ENCODE measurements at places on chromosomes 6 and 20.

DNA sequence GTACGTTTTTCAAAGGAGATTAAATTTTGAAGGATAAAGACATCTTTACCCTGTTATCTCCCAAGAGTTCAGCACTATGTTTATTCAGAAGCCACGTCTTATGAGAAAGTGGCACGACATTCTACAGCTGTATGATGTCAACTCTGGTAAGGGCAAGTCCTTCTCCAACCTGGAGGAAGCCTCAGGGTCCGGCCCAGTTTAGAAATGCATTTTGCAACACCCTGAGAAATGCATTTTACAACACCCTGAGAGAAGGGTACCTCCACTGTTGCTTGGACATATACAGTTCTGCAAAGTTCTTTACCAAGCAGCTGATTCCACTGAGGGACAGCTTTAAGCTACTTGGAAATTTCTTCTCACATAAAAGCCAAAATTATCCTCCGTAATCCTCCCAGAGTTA lies 17.5 kb downstream of the NAPB start:
- peaks cover 48% of the 10 kb centered on the region for H3K4me1 ChIP-seq
- no peak overlapping the region for H3K4me3 ChIP-seq
- H3K27me3 ChIP-seq: no peaks in the 10 kb centered on the region
- H3K27ac ChIP-seq: no peak overlapping the region
- no peak for DNase-seq

DNA sequence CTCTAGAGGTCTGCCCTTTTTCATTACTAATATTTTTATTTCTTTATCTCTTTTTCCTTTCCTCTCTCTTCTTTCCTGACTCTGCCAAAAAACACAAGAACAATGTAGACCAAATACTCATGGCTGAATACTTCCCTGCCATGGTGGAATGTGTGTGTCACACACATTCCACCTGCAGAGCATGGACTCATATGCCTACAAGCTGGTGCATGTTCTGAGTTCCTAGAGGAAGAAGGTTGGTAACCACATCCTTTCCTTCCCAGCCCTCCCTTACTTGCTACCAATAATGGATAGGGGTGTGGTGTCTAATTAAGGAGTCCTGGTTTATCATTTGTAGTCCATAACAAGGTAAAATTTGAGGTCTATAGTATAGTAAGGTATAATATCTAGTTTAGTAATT lies 15.2 kb upstream of the CST9L start:
- H3K27me3 ChIP-seq: peaks cover 6% of the 10 kb centered on the region
- H3K4me3 ChIP-seq: no peak overlapping the region
- no peak overlapping the region for H3K27ac ChIP-seq
- DNase-seq: no peak

DNA sequence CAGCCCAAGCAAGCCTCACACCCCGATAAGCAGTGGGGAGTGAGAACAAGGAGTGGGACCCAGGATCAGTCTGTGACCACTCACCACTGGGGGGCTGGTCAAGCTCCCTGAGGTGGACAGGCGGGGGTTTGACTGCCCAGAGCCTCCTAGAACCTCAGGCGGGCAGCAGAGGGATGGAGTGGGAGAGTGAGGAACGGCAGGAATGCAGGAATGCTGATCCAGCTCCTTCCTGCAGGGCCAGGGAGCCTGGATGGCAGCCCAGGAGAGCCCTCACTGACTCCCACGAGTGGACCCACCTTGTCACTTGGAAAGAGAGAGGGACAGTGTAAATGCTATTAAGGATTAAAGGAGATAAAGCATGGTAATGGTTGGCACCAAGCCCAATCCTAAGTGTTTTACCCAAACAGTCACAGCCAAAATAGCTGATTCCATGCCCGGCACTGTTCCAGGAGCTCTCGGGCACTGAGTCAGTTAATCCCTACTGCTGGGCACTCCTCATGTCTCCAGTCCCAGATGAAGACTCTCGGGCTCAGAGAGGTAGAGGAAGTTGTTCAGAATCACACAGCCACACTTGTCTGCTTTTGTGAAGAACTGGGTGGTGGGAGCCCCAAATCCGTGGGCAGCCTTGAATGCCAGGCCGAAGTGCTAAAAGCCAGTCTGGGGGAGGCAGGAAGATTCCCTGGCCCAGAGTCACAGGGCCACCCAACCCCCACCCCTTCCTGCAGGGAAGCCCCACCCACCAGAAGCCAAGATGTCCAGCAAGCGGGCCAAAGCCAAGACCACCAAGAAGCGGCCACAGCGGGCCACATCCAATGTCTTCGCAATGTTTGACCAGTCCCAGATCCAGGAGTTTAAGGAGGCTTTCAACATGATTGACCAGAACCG lies 3.1 kb downstream of the MYL9 start:
- peaks cover 26% of the 10 kb centered on the region for H3K27me3 ChIP-seq
- H3K36me3 ChIP-seq: no peaks in the 10 kb centered on the region
- no peak overlapping the region for H3K4me3 ChIP-seq
- no peaks in the 10 kb centered on the region for H3K4me1 ChIP-seq

DNA sequence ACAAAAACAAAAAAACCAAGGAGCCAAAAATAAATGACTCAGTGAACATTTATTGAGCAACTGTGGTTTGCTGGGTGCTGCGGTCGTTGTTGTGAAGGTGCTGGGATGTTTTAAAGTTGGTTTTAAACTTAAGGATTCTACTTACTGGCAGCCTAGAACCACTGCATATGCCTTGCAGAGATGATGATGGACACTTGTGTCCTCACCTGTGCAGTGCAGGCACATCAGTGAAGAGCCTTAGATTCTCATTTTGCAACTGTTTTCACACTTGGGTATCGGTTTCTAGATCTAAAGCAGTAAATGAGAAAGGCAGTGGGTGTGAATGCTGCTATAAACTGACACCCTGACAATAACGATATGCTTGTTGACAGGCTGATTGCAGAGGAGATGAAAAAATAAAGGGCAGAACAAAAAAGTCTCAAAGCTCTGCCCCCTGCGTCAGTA lies 68.8 kb downstream of the UTRN start:
- H3K4me3 ChIP-seq: no peak overlapping the region
- H3K27ac ChIP-seq: peak overlapping the region; percentile 26
- no peaks in the 10 kb centered on the region for H3K27me3 ChIP-seq
- DNase-seq: no peak
- H3K36me3 ChIP-seq: peaks cover 24% of the 10 kb centered on the region
- H3K4me1 ChIP-seq: peaks cover 65% of the 10 kb centered on the region

GRCh38 chr20:44188752-44189151 lies 1.8 kb upstream of the JPH2 start:
- H3K27ac ChIP-seq: no peak overlapping the region
- H3K4me1 ChIP-seq: peaks cover 4% of the 10 kb centered on the region
- H3K36me3 ChIP-seq: no peaks in the 10 kb centered on the region
- H3K4me3 ChIP-seq: no peak overlapping the region
- peaks cover 64% of the 10 kb centered on the region for H3K27me3 ChIP-seq
- no peak for DNase-seq

GRCh38 chr6:43828711-43829110 lies 58.7 kb downstream of the VEGFA start:
- H3K36me3 ChIP-seq: no peaks in the 10 kb centered on the region
- no peak overlapping the region for H3K4me3 ChIP-seq
- H3K27ac ChIP-seq: no peak overlapping the region
- DNase-seq: no peak
- peaks cover 45% of the 10 kb centered on the region for H3K27me3 ChIP-seq

GRCh38 chr20:50569864-50570836 lies 60.0 kb downstream of the PTPN1 start:
- no peaks in the 10 kb centered on the region for H3K27me3 ChIP-seq
- peaks cover 66% of the 10 kb centered on the region for H3K36me3 ChIP-seq
- peak overlapping the region; percentile 94 for H3K27ac ChIP-seq
- H3K4me3 ChIP-seq: peak overlapping the region; percentile 40
- peak; percentile 62 for DNase-seq
- H3K4me1 ChIP-seq: peaks cover 67% of the 10 kb centered on the region

GRCh38 chr6:1669996-1670395 lies 60.3 kb downstream of the FOXC1 start:
- DNase-seq: no peak
- no peak overlapping the region for H3K27ac ChIP-seq
- peaks cover 3% of the 10 kb centered on the region for H3K27me3 ChIP-seq
- no peaks in the 10 kb centered on the region for H3K4me1 ChIP-seq

GRCh38 chr6:47323321-47323720 lies 13.6 kb upstream of the TNFRSF21 start:
- no peaks in the 10 kb centered on the region for H3K36me3 ChIP-seq
- DNase-seq: no peak
- H3K27ac ChIP-seq: no peak overlapping the region
- peaks cover 11% of the 10 kb centered on the region for H3K27me3 ChIP-seq

- H3K27me3 ChIP-seq: no peaks in the 10 kb centered on the region
- H3K4me3 ChIP-seq: no peak overlapping the region
- H3K36me3 ChIP-seq: no peaks in the 10 kb centered on the region
- no peak overlapping the region for H3K27ac ChIP-seq
- H3K4me1 ChIP-seq: no peaks in the 10 kb centered on the region
Observed at GRCh38 chr6:61193771-61194170, 1092.3 kb downstream of the KHDRBS2 start.

- no peaks in the 10 kb centered on the region for H3K36me3 ChIP-seq
- no peak overlapping the region for H3K27ac ChIP-seq
- no peaks in the 10 kb centered on the region for H3K27me3 ChIP-seq
- H3K4me1 ChIP-seq: no peaks in the 10 kb centered on the region
- no peak overlapping the region for H3K4me3 ChIP-seq
- DNase-seq: no peak
Observed at GRCh38 chr6:114157848-114158247, 185.0 kb downstream of the HS3ST5 start.

DNA sequence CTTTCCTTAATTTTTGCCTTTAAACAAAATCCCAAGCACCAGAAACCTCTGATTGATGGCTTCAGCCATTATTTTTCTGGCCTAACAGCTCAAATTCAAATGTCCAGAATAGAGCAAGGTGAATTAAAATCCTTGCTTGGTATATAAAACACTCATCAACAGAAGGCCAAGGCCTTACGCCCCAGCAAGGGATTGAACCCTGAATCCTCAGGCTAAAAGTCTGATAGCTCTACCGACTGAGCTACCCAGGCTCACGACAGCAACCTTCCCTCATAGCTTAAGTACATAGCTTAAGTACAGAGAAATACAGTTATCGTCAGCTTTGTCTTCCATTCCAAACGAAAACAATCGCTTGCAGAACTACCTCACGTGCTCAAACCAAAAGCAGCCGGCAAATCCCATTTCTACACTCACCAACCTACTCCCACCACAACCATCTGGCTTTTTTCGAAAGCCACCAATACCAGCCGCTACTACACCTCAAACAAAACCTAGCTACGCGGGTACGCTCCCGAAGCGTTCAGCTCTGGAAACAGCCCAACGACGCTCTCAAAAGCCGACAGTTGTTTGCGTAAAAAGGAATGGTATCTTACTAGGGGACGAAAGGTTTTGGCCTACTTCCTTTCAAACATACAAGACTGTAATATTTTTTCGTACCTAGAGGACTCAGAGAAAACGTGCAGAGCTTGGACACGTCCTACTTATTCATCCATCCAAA lies 167.5 kb downstream of the GPX5 start:
- no peak overlapping the region for H3K4me3 ChIP-seq
- H3K27me3 ChIP-seq: peaks cover 72% of the 10 kb centered on the region
- DNase-seq: no peak

- no peaks in the 10 kb centered on the region for H3K27me3 ChIP-seq
- H3K4me3 ChIP-seq: no peak overlapping the region
- H3K36me3 ChIP-seq: peaks cover 38% of the 10 kb centered on the region
- H3K27ac ChIP-seq: peak overlapping the region; percentile 82
Observed at GRCh38 chr6:42569102-42570028, 5.5 kb downstream of the UBR2 start.

- H3K4me3 ChIP-seq: no peak overlapping the region
- H3K4me1 ChIP-seq: no peaks in the 10 kb centered on the region
- H3K36me3 ChIP-seq: no peaks in the 10 kb centered on the region
- H3K27ac ChIP-seq: no peak overlapping the region
- no peak for DNase-seq
Observed at GRCh38 chr6:1716868-1717267, 107.2 kb downstream of the FOXC1 start.

DNA sequence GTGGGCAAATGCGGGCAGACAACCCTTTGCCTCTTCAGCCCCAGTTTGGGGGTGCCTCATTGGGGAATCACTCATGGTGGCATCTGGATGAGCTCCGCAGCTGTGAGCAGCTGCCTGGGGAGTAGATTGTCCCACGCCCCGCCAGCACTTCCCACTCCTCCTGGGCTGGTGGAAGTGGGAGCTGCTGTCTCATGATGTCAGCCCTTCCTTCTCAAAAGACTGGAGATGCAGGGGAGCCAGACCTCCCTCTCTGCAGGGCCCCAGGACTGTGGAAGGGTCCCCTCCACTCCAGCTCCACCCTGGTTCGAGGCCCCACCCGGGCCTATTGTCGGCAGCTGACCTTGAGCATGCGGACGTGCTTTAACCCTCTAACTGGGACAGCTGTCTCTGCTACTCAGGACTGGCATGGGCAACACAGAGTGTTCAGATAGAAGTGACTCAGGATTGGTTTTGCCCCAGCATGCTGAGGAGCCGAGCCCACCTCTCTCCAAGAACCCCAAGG lies 2.0 kb downstream of the UNC93A start:
- no peak overlapping the region for H3K4me3 ChIP-seq
- peaks cover 12% of the 10 kb centered on the region for H3K27me3 ChIP-seq
- DNase-seq: no peak
- H3K4me1 ChIP-seq: no peaks in the 10 kb centered on the region
- no peaks in the 10 kb centered on the region for H3K36me3 ChIP-seq
- no peak overlapping the region for H3K27ac ChIP-seq

DNA sequence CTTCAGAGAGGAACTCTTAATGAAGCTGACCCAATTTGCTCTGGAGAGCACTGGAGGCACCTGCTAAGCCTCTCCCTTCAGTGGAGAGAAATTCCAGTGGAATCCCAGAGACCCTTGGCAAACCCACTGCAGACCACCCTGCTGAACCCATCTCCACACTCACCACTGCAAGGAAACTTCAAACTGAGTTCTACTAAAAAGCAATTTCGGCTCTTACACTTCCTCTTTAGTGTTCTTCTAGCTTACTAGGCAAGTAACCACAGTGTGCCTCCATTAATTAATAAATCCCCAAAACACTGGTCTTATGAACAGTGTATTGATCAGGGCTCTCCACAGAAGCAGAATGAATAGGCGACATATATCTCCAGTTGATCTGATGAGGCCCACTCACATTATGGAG lies 43.0 kb upstream of the HLA-E start:
- peaks cover 15% of the 10 kb centered on the region for H3K4me1 ChIP-seq
- no peak for DNase-seq
- H3K27ac ChIP-seq: no peak overlapping the region
- peaks cover 97% of the 10 kb centered on the region for H3K27me3 ChIP-seq
- H3K36me3 ChIP-seq: no peaks in the 10 kb centered on the region

DNA sequence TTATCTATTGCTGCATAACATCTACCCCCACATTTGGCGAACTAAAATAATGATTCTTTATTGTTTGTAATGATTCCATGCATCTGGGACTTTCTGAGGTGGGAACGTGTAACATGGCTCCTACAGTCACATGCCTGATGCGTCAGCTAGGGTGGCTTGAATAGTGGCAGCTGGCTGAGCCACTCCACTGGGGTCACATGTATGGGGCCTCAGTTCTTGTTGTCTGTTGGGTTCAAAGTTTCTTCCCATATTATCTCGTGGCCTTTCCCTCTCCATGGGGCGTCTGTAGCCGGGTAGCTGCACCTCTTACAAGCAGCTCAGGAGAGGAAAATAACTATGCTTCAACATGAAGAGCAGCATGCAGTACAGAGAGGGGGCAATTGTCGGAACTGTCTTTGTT lies 69.9 kb downstream of the CRYBG1 start:
- no peak for DNase-seq
- no peaks in the 10 kb centered on the region for H3K36me3 ChIP-seq
- no peak overlapping the region for H3K4me3 ChIP-seq
- no peaks in the 10 kb centered on the region for H3K4me1 ChIP-seq
- H3K27me3 ChIP-seq: peaks cover 13% of the 10 kb centered on the region
- H3K27ac ChIP-seq: no peak overlapping the region

GRCh38 chr20:34896086-34896621 lies 19.7 kb downstream of the ACSS2 start:
- no peak overlapping the region for H3K27ac ChIP-seq
- peaks cover 30% of the 10 kb centered on the region for H3K4me1 ChIP-seq
- no peak for DNase-seq
- H3K27me3 ChIP-seq: no peaks in the 10 kb centered on the region
- H3K36me3 ChIP-seq: peaks cover 32% of the 10 kb centered on the region
- no peak overlapping the region for H3K4me3 ChIP-seq
